ENCODE measurements at places on chromosomes 16 and 17.

DNA sequence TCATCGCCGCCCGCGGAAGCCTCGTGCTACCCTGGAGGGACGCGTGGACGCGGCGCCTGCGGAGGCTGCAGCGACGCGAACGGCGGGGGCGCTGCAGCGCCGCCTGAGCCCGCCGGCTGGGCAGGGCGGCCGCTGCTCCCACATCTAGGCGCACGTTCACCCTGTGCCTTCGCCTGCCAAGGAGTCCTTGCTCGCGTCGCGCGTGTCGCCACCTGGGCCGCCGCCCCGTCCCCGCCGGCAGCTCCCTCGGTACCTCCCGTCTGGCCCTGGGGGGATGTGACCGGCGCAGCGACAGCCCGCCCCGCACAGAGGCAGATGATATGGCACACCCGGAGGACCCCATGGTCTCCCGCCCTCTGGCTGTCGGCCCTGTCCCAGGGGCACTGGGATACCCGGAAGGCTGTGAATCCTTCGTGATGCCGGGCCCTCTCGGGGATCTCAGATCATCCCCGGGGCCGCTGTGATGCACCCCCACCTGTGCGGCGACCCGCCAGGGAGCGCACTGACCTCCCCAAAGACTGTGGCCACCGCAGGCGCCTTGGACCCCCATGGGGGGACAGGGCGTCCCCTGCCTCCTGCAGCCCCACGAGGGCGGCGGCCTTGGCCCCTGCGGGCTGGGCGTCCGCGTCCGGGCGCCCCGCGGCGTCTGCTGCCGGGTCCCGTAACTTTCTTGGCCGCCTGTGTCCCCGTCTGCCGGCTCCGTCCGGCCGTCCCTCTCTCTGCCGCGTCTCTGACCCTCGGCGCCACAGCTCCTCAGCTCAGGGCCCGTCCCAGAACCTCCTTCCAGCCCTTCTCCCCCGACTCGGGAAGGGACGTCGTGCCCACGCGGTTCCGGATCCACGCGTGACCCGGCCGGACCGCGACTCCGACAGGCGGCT is 689 bp upstream of the TBC1D24 start:
- no peak for DNase-seq

GRCh38 chr16:10897134-10897533 is 20.1 kb downstream of the CIITA start:
- DNase-seq = no peak

DNA sequence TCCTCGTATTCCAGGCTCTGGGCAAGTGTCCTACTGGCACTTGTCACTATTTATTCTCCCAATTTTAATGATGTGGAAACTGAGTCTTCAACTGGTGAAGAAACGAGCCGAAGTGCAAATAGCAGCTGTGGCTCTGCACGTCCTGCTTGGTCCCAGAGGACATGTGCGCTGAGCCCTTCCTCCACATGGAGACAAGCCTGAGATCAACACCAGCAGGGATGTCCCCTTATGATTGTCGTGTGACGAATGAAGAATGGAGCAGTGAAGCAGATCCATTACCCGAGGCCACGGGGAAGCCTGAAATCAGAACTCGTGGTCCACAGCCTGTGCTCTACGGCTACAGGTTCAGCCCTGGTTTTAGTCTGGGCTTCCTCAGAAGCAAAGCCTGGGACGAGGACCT is 61.0 kb downstream of the FOXL1 start:
- no peak for DNase-seq

GRCh38 chr17:2735896-2736295 is 13.6 kb downstream of the CCDC92B start:
- no peak for DNase-seq

DNA sequence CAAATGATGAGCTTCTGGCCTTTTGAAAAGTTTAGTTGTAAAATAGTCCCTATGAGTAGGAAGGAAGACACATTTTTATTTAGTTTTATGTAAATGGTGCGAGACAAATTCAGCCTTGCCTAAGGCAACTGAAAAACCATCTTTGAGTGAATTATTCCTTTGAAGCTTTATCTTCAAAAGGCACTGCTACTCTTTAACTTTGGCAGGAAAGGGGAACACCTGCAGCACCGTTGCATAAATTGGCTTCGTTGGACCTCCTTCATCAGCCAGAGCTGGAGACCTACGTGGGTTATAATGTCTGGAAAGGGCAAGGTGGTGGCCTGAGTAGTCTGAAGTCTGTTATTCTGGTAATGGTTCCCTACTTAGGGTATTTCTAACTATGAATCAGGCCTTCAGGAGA is 373.5 kb downstream of the KCNJ2 start:
- DNase-seq = no peak

DNA sequence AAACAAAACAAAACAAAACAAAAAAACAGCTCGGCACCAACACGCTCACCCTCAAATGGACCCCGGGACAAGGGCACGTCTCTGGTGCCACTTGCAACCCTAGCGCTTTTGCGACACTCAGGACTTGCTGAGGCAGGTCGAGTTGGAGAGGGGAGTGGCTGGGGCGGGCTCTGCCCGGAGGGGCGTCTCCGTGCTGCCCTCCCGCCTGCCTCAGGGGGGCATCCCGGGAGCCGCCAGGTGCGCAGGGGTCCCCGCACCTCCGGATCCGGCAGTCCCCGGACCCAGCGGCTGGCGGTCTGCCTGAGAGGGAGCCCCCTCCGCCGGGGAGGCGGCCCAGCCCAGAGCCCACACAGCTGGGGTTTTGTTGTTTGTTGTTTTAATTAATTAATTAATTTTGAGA is at the start of gene SLC52A1:
Gene SLC52A1 (minus strand): TSS at position 112 of the 400 bp plus-strand sequence. CDS start 820 bp downstream, outside the sequence.
- no peak for DNase-seq

DNA sequence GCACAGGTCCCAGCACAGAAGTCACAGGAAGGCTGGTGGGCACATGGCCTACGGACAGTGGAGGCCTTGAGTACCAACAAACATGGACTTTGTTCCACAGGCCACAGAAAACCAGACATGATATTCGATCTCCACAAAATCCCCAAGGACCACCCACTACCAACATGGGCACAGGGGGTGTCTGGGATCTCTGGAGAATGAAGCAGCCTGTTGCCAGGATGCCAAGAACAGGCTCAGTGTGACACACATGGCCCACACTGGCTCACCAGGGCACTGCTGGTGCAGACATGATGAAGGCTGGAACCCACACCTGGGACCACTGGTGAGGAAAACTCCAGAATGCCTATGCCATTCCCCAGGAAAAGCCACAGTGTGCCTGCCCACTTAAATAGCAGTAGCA is 120.2 kb downstream of the C16orf78 start:
- DNase-seq = no peak

DNA sequence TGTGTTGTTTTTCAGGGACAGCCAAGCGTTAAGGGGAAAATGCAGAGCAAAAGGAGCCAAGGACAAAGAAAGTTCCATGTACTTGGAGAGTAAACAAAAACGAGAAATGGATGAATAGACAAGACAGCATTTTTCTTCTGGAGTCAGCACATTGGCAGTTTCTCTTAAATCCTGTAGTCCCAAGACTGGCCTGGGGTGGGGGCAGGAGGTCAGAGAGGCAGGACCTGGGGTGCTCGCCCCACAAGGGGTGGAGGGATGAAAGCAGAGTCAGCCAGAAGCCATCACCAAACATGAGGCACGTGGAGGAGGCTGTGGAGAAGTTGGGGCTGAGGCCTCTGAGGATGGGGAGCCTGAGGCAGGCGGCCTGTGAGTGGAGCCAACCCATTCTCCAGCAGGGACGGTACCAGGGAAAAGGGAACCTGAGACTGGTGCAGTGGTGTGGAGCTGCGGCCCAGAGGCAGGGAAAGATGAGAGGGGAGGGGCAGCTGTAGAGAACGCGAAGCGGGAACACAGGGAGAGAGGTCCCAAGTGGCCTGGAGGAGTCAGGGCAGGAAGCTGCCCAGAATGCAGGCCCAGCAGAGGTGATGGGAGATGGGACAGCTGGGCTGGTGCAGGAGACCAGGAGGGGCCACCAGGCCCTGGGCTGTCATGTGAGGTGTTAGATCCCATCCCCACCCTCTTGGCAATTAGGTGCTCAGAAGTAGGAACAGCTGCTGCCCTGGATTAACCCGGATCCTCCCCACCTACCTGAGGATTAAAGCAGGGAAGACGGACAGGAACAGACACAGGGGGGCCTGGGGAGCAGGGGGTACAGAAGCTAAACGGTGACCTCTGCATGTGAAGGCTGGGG is 3.3 kb downstream of the TLCD3B start:
- DNase-seq = no peak

DNA sequence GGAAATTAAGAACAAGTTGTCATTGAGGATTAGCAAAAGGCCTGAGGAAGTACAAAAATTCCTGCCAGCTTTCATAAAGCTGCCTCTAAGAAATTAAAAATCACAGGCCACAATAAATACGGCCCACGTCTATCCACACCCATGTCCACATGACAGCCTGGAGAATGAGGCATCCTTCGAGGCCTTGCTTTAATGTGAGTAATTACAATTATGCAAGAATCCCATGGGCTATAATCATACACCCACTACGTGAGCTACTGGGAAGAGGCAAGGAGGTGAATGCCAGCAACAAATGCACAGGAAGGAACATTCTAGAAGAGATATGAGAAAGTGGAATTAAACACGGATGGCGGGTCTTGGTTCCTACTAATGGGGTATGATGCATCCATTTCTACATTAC is 65.4 kb upstream of the ZFHX3 start:
- no peak for DNase-seq

All from cortex of kidney (tissue), 1 donor.